ENCODE measurements at places on chromosomes 7 and 10.
A peak's percentile ranks its signal among the peaks of the same experiment; 100 is the strongest.

DNA sequence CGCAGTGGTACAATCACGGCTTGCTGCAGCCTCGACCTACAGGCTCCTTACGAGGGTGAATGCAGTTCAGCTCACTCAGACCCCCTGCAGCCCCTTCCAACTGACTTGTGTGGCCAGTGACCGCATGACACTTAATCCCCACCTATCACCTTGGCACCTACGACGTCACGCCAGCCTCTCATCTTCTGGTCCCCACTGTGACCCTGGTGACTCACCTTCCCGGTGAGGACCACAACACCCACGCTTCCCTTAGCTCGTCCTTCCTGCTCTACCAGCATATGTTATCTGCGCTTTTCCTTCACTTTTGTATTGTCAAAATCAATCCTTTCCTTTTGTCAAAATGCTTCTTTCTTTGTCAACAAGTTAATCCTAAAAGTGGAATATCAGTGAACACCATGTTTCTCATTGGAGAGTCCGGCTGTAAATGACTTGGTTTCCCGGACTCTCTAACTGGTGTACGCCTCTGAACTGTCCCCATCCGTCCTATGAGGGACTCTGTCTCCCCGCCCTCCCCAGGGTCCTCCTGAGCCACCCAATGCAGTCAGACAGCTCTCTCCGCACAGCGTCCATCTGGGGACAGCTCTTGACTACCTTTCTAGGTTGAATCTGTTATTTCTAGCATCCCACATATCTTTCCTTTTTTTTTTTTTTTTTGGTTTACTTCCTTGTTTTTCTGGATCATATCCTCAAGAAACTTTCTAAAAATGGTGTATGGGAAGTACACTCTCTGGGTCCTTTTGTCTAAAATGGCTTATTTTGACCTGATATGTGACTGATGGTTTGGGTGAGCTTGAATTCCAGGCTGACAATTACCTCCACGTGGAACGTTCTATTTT is 37.3 kb downstream of the CFAP46 start:
- no peak overlapping the region for H3K4me3 ChIP-seq
- no peak overlapping the region for H3K27ac ChIP-seq
- peaks cover 5% of the 10 kb centered on the region for H3K4me1 ChIP-seq
- H3K27me3 ChIP-seq, result peaks cover 9% of the 10 kb centered on the region
- DNase-seq, result no peak

- H3K36me3 ChIP-seq, result no peaks in the 10 kb centered on the region
- no peak overlapping the region for H3K27ac ChIP-seq
- no peaks in the 10 kb centered on the region for H3K27me3 ChIP-seq
- no peak for DNase-seq
- H3K4me3 ChIP-seq, result no peak overlapping the region
These were observed 176.3 kb upstream of the BMPER start for GRCh38 chr7:33728873-33729551.

GRCh38 chr10:118457824-118458428 is 115.8 kb upstream of the FAM204A start:
- H3K27ac ChIP-seq, result no peak overlapping the region
- no peaks in the 10 kb centered on the region for H3K4me1 ChIP-seq
- no peak overlapping the region for H3K4me3 ChIP-seq
- H3K27me3 ChIP-seq, result peaks cover 5% of the 10 kb centered on the region
- H3K36me3 ChIP-seq, result no peaks in the 10 kb centered on the region
- no peak for DNase-seq

DNA sequence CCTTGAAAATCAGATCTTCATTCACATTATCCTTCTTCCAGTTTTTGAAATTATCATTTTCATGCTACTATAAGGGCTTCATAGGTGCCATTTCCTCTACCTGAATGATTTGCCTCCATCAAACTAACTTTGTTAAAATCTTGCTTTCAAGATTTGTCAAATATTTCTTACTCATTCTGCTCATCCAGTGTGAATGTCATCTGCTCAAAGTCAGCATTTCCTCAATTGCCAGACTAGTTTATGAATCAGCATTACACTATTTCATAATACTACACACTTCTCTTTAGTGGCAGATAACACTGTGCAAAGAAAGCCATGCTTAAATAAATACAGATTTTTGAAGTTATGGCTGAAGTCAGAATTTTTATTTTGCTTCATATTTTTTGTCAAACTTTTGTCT is 21.3 kb upstream of the LIPF start:
- H3K36me3 ChIP-seq, result no peaks in the 10 kb centered on the region
- H3K27ac ChIP-seq, result no peak overlapping the region
- peak; percentile 33 for DNase-seq
- H3K27me3 ChIP-seq, result no peaks in the 10 kb centered on the region
- H3K4me1 ChIP-seq, result no peaks in the 10 kb centered on the region

GRCh38 chr7:15679306-15679705 is 7.2 kb downstream of the MEOX2 start:
- no peak for DNase-seq
- H3K36me3 ChIP-seq, result no peaks in the 10 kb centered on the region
- H3K4me3 ChIP-seq, result no peak overlapping the region
- no peak overlapping the region for H3K27ac ChIP-seq
- H3K27me3 ChIP-seq, result no peaks in the 10 kb centered on the region

- no peaks in the 10 kb centered on the region for H3K27me3 ChIP-seq
- H3K4me1 ChIP-seq, result peaks cover 5% of the 10 kb centered on the region
- DNase-seq, result no peak
- no peaks in the 10 kb centered on the region for H3K36me3 ChIP-seq
- no peak overlapping the region for H3K27ac ChIP-seq
- H3K4me3 ChIP-seq, result no peak overlapping the region
These were observed 742.3 kb upstream of the GALNT17 start for GRCh38 chr7:70389531-70390151.

DNA sequence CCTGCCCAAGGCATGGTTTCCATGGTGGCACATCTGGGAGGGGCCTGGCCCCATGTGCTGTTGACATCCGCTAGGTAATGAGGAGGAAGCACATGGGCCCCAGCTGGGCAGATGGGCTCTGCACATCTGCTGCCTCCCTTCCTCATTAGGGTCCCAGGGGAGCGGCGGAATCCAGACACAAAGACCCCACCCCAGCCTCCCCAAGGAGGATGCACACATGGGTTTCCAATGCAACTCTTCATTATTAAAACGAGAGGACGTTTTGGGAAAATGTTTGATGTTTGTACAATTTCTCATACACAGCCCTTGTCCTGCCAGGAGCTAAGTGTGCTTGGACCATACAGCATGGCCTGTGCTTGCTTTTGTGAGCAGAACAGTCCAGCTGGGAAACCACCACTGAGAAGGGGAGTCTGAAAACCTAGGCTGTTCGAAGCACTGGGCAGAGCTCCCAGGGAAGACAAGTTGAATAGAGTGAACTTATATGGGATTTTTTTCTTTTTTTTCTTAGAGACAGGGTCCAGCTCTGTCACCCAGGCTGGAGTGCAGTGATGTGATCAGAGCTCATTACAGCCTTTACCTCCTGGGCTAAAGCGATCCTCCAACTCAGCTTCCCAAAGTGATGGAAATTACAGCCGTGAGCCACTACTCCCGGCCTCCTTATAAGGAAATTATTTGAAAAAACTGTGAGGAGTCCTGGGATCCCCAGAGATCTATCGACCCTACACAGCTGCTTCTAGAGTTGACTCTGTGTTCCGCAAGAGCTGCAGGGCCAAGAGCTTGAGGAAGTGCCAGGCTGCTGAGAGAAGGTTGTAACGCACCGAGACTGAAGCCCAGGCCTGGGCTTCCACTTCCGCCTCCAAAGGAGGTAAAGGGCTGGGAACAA is 23.4 kb downstream of the FAM107B start:
- peak; percentile 40 for DNase-seq
- peaks cover 3% of the 10 kb centered on the region for H3K27me3 ChIP-seq
- no peaks in the 10 kb centered on the region for H3K36me3 ChIP-seq
- no peaks in the 10 kb centered on the region for H3K4me1 ChIP-seq
- H3K4me3 ChIP-seq, result no peak overlapping the region

DNA sequence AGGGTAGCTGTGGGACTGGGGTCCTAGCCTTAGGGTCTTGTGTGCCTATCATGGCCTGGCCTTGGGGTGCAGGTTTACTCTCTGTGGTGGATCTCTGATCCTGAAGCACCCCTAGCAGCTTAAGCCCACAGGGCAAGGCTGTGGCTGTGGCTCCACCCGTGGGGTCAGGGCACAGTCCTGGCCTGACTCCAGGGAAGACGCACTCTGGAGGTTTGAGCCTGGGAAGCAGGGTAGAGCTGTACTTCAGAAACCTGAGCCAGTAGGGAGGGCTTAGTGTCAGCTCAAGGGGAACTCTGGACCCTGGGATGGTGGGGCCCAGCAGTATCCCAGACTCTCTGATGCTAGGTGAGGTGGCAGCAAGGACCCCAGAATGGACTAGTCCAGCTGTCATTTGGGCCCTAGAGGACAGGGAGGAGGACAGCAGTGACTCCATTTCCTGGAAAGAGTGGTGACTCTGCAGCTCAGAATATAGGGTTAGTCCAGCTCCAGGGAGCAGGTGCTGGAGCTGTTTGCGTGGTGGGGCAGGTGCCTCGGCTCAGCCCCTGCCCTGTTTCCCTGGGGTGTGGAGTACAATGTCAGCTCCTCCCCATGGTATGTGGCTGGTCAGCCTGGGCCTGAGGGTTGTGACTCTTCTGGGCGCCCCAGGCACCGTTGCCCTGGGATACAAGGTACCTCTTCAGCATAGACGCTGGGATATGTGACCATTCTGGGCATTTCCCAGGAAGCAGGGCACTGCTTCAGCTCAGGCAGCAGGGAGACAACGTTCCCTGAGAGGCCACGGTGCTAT is 15.8 kb downstream of the GTPBP4 start:
- no peak overlapping the region for H3K4me3 ChIP-seq
- no peak overlapping the region for H3K27ac ChIP-seq
- peaks cover 61% of the 10 kb centered on the region for H3K36me3 ChIP-seq
- no peaks in the 10 kb centered on the region for H3K4me1 ChIP-seq
- H3K27me3 ChIP-seq, result no peaks in the 10 kb centered on the region
- no peak for DNase-seq

DNA sequence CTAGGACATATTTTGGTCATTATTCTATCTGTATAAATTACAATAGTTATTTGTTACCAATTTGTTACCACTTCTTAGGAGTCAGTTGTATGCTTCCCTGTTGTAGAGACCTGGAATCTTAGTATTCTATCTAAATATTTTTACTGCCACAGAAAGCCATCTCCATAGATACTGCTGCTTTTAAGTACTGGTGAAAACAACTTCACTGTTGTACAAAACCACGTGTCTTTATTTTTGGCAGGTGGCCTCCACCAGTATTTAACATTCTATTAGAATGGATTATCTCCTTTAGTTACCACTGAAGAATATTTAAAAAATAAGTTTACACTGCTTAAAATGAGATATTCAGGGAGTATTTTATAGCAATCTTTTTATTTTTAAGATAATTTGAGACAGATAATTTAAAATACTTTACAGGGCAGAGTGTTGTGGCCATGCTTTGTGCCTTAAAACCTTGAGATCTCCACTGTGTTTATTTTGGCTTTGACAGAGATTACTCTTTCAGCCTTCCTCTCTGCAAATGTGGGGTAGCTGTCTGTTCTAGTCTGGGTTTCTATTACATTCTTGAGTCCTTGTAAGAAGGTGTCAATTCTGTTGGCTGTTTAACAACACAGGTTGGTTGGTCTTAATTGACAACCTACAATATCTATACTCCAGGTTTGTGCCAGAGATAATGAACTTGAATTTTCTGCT is 185.6 kb downstream of the LRRC4 start:
- peaks cover 2% of the 10 kb centered on the region for H3K4me1 ChIP-seq
- no peak overlapping the region for H3K27ac ChIP-seq
- DNase-seq, result no peak
- no peaks in the 10 kb centered on the region for H3K36me3 ChIP-seq

DNA sequence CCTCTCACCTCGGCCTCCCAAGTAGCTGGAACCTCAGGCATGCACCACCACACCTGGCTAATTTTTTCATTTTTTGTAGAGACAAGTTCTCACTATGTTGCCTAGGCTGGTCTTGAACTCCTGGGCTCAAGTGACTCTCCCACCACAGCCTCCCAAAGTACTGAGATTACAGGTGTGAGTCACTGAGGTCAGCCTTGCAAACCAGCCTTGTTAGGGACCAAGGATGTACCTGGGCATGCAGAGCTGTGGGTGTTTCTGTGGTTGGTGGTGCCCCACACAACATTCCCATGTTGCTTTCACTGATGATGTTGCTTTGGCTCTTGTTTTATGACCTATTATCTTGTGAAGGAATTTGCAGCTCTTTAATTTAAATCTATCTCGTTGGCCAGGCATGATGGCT is 54.8 kb downstream of the OTUD1 start:
- no peak for DNase-seq
- no peaks in the 10 kb centered on the region for H3K4me1 ChIP-seq
- no peaks in the 10 kb centered on the region for H3K36me3 ChIP-seq
- H3K27ac ChIP-seq, result no peak overlapping the region
- H3K4me3 ChIP-seq, result no peak overlapping the region

DNA sequence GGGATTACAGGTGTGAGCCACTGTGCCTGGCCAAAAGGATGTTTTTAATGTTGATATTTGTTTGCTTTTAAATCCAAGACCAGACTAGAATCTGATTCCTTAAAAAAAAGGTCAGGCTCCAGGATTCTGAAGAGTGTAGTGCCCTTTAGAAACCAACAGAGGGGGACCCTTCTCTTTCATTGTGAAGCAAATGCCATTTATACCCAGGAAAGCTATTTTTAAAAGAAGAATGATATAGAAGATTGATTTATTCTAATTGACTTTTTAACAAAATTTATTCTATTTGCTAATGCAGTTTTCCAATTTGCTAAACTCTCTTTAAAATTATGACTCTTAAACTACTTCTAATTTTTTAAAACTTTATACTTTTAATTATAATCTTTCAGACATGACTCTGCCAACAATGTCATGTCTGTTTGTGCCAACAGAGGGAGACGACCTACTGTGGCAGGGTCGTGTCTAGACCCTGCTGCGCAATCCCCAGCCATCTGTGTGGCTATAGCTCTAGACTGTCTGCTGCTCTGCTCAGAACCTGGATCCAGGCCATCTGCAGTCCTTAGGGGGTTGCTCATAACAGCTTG is 201.0 kb upstream of the IMMP2L start:
- no peaks in the 10 kb centered on the region for H3K4me1 ChIP-seq
- H3K27ac ChIP-seq, result no peak overlapping the region
- peak; percentile 68 for DNase-seq
- peaks cover 14% of the 10 kb centered on the region for H3K36me3 ChIP-seq
- no peak overlapping the region for H3K4me3 ChIP-seq
- no peaks in the 10 kb centered on the region for H3K27me3 ChIP-seq

GRCh38 chr7:42338231-42338915 is 101.4 kb upstream of the GLI3 start:
- no peak overlapping the region for H3K27ac ChIP-seq
- H3K27me3 ChIP-seq, result peaks cover 17% of the 10 kb centered on the region
- H3K4me3 ChIP-seq, result peak overlapping the region; percentile 63
- H3K4me1 ChIP-seq, result no peaks in the 10 kb centered on the region
- no peaks in the 10 kb centered on the region for H3K36me3 ChIP-seq
- peak; percentile 58 for DNase-seq

DNA sequence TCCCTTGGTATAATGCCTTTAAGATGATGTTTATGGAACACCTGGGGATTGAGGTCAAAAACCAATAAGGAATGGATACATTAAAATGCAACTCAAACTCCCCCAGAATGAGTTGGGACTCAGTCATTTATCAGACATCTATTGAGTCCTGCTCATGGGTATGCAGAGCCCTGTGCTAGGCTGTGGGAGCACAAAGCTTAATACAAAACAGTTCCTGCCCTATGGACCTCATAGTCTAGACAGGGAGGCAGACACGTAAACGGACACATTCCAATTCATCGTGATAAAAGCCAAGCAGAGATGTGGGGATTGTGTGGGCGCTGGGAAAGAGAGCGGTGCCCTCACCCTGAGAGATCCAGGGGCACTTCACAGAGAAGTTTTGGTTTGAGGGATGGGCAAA is 181.7 kb downstream of the PTEN start:
- no peak for DNase-seq
- no peaks in the 10 kb centered on the region for H3K4me1 ChIP-seq
- no peaks in the 10 kb centered on the region for H3K27me3 ChIP-seq
- no peaks in the 10 kb centered on the region for H3K36me3 ChIP-seq
